ENCODE measurements at places on chromosomes 4 and X.

DNA sequence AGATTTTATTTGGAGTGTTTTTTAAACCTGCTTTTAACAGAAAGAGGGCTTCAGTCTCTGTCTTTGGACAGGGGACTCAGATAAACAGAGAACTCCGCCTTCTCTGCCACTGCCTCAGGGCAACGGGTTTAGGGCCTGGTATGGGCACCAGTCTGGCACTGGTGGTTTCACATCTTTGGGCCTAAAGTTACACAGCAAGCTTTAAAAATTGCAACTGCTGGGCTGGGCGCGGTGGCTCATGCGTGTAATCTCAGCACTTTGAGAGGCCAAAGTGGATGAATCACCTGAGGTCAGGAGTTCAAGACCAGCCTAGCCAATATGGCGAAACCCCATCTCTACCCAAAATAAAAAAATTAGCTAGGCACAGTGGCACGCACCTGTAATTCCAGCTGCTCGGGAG, 10.3 kb upstream of the NAT8L start:
- no peak for DNase-seq

- DNase-seq, result no peak
Measured at GRCh38 chr4:76155979-76156378, 7.8 kb upstream of the NUP54 start.

DNA sequence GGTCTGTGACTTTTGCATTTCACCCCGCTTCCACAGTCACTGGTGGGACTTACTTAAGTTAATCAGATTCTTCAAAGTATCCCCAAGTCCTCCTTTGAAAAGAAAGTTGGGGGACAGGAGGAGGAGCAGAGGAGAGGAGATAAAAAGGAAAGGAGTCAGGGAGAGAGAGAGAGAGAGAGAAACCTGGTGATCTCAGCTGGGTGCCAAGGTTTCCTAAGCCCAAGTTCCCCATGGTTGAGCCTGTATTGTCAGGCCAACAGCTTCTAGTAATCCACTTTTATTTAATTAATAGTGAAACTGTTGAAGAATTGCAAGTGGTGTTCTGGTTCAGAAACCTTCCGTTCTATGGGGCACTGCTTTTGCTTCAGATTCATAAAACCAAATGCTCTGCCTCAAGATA, 91.6 kb downstream of the AR start:
- DNase-seq, result no peak

DNA sequence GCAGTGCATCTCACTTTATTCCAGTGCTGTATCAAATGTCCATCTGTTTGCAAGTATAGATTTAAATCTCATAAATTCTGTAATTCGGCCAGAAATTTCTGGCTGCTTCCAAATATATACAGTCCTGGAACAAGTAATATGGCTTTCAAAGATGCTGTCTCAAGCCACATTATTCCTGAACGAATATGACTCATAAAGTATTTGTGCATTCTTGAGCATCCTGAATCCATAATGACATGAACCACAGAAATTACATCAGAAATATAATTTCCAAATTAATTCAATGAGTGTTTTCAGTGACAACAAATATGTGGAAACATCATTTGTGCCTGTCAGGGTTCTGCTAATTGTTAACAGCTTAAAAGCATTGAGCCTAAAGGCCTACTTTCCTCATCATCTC, 140.9 kb upstream of the HPGD start:
- no peak for DNase-seq

- DNase-seq, result no peak
Measured at GRCh38 chr4:36187723-36188333, 56.5 kb downstream of the ARAP2 start.

- DNase-seq, result no peak
Measured at GRCh38 chrX:38975368-38975942, 174.2 kb downstream of the MID1IP1 start.

GRCh38 chrX:70970482-70970995, 39.6 kb upstream of the SLC7A3 start:
- DNase-seq, result no peak

- DNase-seq, result no peak
Measured at GRCh38 chr4:125091-125771, 930 bp downstream of the ZNF718 start.

DNA sequence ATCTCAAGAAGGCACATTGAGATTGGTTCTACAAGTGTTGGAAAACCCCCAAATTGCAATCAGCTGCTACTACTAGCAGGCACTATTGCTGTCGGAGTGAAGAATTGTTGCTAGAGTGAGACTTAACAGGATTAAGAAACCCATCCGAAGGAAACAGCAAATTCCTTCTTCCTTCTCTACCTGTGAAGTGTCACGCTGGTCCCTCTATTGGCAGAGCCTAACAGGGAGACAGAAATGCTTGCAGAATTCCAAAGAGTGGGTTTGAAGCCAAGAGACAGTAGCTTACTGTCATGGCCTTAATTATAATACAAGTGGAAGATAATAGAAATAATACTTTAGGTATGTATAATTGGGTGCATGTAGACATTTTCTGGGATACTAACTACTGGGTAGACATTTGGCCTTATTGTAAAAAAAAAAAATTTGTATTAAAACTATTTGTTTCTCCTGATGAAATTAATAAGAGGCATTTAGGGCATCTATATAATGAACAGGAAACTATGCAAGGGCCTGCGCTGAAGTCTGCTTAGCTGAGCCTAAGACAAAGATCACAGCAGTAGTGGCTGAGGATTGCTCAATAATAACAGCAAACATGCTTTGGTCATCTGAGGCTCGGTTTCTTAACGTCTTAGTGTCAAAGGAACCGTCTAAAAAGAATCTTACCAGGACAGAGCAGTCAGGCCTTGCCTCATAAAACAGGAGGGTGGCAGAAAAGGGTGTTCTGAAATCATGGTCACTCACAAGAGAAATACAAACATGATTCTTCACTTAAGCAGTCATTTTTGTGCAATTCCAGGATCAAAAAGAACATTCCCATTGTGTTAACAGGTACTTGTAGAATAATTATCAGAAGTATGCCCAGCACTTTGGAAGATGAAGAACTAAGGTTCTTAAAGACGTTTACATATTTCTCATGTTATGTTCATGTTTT, 40.8 kb downstream of the FAM241A start:
- DNase-seq, result no peak

Data from stimulated activated CD8-positive, alpha-beta memory T cell treated with anti-CD3 and anti-CD28 coated beads, Interleukin-7, amount 100 ng/mL, for 1 hour (primary cell).